NCI-H1436 (cell line): ENCODE measurements at places on chromosomes 12 and 14.

DNA sequence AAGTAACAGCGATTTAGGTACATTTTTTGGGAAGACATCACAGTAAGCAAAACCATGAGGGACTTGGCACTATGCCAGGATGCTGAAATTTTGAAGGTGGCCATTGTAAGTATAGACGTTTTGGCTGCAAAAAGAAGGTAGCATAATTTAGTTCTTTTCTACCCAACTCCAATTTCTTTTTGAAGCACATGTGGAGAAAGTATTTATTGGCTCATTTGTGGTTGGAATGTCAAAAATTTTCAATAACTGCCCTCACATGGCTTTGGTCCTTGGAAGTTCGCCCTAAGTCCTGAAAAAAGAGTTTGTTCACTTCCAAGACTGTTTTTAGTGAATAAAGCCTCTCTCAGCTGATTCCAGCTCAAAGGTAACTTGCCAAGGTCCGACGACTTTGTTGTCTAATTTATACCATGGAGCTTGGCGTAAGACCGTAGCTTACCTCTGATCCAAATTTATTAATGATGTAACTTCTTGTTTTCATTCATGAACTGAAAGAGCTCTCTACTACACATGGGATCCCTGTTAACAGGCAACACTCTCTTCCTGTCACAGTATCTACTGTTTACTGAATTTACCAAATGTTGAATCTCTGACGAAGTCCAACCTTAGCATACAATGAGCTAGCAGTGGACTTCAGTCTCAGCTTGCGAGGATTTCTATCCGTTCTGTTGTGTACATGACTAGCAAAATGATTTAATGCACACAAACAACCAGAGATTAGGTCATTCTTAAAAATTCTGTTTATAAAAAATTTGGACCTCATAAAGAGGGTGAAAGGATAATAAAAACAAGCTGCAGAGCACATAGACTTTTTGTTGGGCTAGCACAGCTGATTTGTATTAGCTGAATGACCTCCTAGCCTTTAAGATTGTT is 49.0 kb downstream of the MSRB3 start:
- DNase-seq, result no peak

DNA sequence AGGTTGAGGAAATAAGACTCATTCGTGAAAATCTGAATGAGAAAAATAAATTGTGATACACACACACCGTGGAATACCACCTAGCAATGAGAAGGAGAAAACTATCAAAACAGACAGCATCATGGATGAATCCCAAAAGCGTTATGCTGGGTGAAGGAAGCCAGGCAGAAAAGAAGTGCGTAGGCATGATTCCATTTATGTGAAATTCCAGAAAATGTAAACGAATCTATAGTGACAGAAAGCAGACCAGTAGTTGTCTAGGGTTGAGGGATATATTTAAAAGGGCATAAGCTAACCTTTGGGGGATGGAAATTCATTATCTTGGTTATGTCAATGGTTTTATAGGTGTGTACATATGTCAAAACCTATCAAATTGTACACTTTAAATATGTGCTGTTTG is 42.5 kb upstream of the ANO2 start:
- no peak for DNase-seq

GRCh38 chr12:27615331-27615891 is 80.8 kb upstream of the REP15 start:
- no peak for DNase-seq

- DNase-seq, result no peak
Measured at GRCh38 chr14:66572826-66573225, 64.9 kb downstream of the GPHN start.

DNA sequence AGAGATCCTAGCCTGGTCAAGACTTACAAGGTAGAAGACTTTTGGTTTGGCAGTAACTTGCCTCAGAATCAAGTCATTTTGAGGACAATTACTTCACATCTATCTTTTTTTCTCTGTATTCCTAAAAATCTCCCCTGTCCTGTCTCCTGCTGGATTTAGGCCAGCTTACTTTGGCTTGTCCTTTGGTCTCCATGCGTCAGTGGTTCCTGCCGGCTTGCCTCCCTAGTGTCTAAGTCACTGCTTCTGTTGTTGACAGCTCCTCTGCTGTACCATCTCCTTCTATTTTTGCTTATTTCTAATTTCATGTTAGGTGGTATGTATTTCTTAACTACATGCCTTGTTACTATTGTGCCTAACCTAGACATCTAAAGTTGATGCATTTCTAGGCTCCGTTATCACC is 39.7 kb upstream of the FBLN5 start:
- no peak for DNase-seq
